CD4-positive, alpha-beta T cell treated with Interferon alpha-2 for 1 hour (primary cell): ENCODE measurements at places on chromosomes 12 and 14.

DNA sequence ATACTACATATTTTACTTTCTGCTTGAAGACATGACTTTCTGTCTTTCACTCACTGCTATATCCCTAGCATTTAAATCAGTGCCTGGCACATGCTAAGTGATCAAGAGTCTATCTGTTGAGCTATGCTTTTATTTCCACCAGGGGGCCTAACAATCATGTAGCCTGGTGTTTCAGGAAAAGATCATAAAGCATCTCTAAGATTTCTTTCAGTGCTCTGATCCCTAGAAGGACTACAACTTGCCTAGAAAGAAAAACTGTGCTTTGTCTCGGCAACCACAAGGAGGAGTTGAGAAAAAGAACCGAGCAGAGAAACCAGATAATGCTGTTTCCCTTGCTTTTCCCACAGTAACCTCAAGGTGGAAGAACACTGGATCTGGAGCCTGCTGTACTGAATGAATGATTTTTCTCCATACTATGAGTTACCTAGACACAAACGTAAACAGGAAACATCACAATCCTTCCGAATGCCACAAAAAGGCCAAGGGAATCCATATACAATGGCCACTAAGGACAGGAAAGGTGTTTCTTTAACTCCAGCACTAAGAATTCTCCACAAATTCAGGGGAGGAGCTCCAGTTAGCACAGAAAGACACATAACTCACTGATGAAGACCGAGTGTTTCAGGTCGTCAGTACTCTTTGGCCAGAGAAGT, 1.2 kb downstream of the CRY1 start:
- peak; percentile 76 for DNase-seq

GRCh38 chr12:122880155-122880667, 15.7 kb downstream of the VPS37B start:
- no peak for DNase-seq

DNA sequence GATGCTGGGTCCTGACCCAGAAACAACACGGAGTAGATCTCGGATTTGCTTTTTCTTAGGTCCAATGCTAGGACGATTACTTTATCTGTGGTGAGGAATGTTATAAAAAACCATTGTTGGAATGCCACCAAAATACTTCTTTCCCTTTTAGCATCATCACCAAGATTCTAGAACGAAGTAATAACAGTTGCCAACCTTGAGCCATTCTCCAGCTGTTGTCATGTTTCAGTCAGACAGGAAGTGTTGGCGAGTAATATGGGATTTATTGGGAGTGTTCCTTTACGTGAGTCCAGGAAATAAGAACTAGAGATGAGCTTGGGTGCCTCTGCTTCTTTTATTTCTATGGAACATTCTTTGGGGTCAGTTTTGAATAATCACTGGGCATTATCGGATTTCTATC, 892.9 kb downstream of the DIO2 start:
- DNase-seq = no peak

GRCh38 chr12:128619263-128619662, 204.5 kb downstream of the SLC15A4 start:
- no peak for DNase-seq
